NCI-H1930 (cell line): ENCODE measurements at places on chromosomes 1 and 21.

- DNase-seq, result no peak
These were observed 645.2 kb downstream of the LMO4 start for GRCh38 chr1:87973896-87974295.

- no peak for DNase-seq
These were observed 22.7 kb downstream of the SPOCD1 start for GRCh38 chr1:31793086-31793485.

GRCh38 chr1:162872981-162873380, 12.0 kb upstream of the CCDC190 start:
- no peak for DNase-seq

DNA sequence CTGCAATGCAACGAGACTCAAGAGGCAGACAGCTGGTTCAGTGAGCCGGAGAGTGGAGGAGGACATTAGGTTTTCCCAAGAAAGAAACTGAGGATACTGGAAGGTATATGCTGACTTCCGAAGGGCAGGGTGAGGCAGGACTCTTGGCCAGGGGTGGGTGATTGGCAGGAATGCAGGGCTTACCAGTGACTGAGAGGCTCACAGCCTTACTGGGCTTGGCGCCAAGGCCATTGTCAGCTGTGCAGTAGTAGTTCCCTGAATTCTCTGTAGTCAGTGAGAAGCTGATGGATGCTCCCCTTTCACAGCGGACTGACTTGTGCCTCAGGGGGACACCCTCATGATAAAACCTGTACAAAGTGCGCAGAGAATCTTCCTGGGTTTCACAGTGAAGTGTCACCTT, 9.6 kb downstream of the FCRL5 start:
- no peak for DNase-seq

GRCh38 chr1:157976888-157977287, 16.6 kb upstream of the KIRREL1 start:
- DNase-seq, result no peak

DNA sequence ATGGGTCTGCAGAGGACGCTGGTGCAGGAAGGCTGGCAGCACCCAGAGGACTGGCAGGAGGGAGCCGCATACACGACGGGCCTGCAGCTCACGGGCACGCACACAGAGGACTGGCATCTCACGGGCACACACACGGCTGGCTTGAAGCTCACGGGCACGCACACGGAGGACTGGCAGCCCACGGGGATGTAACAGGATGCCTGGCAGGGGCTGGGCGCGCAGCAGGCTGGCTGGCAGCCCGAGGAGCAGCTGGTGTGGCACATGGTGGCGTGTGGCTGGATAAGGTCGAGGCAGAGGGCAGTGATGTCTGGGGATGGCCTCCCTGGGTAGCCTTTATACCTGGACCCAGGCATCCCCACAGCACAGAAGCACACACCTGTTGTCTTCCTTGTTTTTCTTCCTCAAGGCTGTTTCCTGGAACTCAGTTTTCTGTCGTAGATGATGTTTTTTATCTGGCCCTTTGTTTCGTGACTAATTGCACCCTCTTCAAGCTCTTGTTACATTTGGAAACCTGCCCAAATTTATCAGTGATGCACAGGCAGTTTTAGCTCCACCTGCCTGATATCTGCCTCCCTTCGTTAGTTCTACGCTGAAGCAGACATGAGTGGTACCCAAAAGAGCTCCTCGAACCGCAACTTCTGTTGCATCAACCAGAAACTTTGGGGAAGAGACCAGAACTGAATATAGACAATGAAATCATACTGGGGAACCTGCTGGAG, at the start of gene KRTAP12-1:
Gene KRTAP12-1, minus strand, starts transcription at position 303 of the 719 bp plus-strand sequence. Its CDS starts 40 bp downstream, at position 263.
- no peak for DNase-seq

GRCh38 chr1:156502894-156503697, 2.5 kb upstream of the MEF2D start:
- no peak for DNase-seq

DNA sequence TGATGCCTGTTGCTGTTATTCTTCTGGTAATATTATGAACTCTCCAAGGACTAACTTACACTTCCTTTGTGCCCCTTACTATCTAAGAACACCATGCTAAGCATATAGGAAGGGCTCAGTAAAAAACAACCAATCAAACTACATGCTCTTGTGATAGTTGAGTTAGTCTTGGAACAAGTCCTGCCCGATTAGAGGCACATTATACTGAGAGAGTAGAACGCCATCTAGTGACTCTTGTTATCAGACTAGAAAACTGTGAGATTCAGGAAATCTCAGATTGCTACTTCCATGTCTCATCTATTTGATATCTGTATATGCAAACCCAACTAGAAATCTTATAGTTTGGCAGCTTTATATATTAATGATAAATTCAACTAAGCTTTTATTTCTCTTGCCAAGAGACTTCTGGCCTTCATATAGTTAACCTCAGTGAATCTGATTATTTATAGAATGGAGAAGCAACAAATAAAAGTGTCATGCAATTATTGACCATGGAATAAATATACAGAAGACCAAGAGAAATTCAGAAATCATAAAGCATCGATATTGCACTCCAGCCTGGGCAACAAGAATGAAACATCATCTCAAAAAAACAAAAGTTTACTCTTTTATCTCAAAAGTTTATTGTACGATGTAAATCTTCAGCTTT, 7.8 kb upstream of the SRRM1 start:
- DNase-seq, result peak; percentile 31

- DNase-seq, result no peak
These were observed 450.6 kb upstream of the DAB1 start for GRCh38 chr1:57874418-57874877.

DNA sequence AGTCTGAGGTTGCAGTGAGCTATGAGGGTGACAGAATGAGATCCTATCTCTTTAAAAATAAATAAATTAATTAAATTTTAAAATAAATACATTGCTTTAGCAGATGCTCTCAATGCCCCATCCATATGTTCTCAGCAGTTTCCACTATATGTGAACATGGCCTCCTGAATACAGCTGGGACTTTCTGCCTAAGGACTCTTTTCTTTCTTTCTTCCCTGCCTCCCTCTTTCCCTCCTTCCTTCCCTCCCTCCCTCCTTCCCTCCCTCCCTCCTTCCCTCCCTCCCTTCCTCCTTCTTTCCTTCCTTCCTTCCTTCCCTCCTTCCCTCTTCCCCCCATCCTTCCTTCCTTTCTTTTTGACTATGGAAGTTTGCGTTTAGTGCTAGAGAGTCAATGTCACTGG, 10.2 kb upstream of the GRIK1 start:
- no peak for DNase-seq

DNA sequence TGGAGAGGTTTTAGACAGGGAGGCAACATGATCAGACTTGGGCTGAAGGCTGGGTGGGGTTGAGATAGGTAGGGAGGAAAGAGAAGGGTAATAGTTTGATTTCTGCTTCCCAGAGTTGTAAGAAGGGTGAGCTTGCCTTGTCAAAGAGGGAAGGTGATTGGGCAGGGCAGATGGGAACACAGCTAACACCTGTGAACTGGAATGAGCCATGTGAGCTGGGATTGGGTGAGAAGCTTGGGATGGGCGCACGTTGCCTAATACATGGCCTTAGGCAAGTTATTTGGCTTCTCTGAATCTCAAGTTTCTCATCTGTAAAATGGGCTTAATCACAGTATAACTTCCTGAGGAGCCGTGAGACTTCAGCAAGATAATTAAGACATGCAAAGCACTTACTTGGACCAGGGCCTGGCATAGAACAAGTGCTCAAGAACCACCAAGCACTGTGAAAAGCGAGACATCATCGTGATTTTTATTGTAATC, 33.8 kb upstream of the ID3 start:
- DNase-seq, result no peak

DNA sequence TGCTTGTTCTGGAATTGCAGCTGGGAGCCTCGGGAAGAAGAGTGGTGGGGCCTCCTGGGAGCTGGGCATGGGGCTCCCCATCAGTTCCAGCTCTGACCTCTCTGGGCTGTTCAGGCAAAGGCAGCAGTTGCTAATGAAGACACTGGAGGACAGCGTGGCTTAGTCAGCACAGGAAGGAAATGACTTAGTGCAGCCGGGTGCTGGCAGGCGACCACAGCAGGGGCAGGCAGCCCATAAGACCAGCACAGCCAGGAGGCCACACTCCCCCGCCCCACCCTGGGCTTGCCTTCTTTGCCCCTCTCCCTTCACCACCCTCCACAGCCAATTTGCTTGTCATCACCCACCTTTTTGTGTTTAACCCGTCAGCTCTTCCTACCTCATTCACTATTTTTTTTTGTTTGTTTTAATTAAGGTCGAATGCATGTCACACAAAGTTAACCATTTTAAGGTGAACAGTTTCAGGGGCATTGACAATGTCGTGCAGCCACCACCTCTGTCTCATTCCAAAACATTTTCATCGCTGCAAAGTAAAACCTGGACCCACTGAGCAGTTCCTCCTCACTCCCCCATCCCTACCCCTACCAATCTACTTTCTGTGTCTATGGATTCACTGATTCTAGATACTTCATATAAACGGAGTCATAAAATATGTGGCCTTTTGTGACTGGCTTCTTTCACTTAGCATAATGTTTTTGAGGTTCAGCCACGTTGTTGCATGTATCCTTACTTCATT, 10.9 kb downstream of the OLIG2 start:
- DNase-seq, result no peak

GRCh38 chr1:178500936-178501554, 4.3 kb upstream of the CLEC20A start:
- no peak for DNase-seq

GRCh38 chr1:34867415-34867814, 7.9 kb upstream of the SMIM12 start:
- DNase-seq, result no peak

DNA sequence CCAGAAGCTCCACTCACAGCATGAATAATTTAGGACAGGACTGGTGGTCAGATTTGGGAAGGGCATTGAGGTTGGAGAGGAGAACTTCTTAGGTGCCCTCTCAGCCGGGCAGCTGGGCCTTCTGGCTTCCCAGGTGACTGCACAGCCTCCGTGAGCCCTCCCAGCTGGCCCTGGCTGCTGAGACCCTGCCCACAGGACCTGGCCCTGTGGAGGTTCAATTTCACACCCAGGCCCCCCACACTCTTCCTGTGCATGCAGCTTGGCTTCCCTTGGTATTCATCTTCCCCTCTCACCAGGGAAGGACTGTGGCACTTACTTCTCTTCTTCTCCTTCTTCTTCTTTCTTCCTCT, 50.6 kb downstream of the NDUFS5 start:
- DNase-seq, result no peak

- no peak for DNase-seq
These were observed 15.8 kb upstream of the RNF223 start for GRCh38 chr1:1089731-1090423.

- no peak for DNase-seq
These were observed 5.7 kb downstream of the LBR start for GRCh38 chr1:225422031-225422605.

GRCh38 chr1:158506369-158506987, 34.5 kb downstream of the OR10R2 start:
- no peak for DNase-seq

- no peak for DNase-seq
These were observed 45.1 kb downstream of the TMEM51 start for GRCh38 chr1:15198684-15199083.

DNA sequence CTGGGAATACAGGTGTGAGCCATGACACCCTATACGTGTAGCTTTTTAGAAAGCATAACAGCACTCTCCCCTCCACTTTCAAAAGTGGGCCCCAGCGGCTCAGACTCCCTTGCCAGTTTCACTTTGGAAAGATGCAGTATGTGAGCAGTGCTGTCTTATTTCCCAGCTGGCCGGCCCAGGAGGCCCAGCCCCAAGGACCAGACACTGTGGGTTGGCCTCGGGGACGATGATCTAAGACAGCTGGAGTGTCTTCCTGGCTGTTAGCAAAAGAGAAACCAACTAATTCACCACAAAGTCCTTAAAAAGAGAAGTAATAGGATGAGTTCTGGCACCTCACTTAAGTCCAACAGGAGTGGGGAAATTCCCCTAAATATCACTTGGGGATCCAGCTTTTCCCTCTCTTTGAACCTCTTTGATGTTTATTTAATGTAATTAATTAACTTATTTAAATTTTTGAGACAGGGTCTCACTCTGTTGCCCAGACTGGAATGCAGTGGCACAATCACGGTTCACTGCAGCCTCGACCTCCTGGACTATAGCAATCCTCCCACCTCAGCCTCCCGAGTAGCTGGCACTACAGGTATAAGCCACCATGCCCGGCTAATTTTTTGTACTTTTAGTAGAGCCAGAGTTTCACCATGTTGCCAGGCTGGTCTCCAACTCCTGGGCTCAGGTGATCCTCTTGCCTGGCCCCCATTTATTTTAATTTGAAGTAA, 17.6 kb upstream of the CLIC4 start:
- DNase-seq, result no peak

DNA sequence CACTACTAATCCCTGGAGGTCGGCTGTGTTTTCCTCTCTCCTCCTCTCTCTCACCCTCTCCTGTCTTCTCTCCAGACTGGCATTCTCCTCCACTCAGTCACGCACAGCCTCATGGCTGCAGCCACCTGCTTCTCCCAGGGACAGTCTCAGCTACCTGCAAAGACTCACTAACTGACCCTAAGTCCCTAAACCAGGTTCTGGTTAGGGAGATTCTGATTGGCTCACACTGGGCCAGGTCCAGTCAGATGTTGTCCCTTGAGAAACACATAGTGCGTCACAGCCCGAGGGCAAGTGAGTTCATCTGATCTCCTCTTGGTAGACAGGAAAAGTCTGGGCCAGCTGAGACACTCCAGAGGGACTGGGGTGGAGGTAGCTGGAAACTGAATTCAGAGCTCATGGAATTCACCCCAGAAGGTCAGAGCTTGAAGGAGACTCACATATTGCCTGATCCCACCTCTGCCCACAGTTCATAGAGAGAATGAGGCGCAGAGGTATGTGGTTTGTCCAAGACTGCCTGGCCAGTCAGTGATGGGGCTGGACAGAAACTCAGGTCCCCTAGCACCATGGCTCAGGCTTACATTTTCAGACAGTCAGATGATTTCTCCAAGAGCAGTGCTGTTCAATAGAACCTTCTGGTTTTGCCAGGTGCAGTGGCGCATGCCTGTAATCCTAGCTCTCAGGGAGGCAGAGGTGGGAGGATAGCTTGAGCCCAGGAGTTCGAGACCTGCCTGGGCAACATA, 40.4 kb upstream of the RPL11 start:
- DNase-seq, result no peak

DNA sequence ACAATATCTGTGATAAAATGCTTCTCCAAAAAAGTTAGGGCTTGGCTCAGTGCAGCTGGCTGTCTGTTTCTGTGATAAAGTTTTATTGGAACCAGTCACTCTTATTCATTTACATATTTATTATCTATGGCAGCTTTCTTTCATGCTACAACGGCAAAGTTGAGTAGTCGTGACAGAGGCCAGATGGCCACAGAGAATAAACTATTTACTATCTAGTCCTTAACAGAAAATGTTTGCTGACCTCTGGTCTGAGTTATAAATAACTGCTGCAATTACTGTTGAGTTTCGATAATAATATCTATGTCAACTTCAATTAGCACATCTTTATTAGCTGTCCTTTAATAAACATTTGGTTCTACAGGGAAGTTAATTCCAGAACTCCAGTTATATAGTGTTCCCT, 180.2 kb upstream of the RUNX1 start:
- DNase-seq, result no peak

GRCh38 chr1:54549181-54549924, 1.3 kb downstream of the ACOT11 start:
- DNase-seq, result no peak
